CD8-positive, alpha-beta memory T cell (primary cell): ENCODE measurements at places on chromosomes 1 and 21. TPM values are rescaled to one million over a fixed set of nuclear protein-coding genes. Genes with fewer than 3 reads are reported as not detected.

- DNase-seq = no peak
Observed at GRCh38 chr1:201183753-201184152, 6.9 kb upstream of the IGFN1 start.

DNA sequence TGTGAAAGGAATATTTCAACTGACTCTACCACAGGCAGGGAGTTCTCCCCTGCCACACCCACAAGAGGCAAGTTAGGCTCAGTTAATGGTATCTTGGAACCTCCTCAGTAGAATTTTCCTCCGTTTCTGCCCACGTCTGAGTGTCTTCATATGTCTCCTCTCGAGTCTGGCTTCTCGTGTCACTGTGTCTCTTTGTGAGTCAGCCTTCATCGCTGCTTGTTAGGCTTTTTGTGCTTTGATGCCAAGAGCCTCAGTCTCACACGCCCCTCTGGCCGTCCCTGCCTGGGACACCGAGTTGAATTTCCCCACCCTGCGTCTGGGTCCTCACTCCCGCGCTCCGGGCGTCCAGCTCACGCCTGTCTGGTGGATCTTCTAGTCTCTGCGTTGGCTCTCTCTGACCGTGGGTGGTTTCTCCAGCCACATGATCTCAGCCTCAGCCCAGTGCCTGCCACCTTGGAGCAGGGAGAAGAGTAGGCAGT is 125.7 kb upstream of the GADD45A start:
- DNase-seq = no peak

DNA sequence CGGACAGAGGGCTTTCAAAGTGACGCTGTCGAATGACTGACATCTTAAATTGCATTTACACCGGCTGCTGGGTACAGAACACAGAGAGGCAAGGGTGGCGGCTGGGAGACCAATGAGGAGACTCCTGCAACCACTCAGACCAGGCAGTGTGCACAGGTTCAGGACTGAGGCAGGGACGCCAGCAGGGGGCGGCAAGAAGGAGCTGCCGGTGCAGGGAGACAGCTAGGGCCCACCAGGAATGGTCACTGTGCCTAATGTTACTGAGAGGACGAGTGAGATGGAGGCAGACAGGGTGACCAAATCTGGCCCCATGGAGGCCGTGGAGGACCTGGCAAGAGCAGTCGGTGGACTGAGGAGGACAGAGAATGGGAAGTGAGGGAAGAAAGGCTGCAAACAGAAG is 23.5 kb downstream of the GLIS1 start:
- no peak for DNase-seq

DNA sequence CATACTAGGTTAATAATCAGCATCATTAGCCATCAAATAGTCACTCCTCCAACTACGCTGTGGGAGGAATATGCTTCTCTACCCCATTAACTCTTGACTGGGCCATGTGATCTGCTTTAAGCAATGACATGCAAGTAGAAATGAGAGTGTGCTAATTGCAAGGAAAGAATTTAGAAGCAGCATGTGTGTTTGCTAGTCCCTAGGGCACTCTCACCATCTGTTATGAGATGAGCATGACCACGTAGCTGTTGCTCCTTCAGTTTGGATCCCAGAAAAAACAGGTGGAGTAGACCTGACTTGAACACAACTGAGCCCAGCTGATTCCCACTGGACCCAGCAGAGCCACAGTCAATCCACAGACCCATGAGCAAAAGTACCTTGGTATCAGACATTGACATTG is 19.7 kb upstream of the RGS7 start:
- no peak for DNase-seq

DNA sequence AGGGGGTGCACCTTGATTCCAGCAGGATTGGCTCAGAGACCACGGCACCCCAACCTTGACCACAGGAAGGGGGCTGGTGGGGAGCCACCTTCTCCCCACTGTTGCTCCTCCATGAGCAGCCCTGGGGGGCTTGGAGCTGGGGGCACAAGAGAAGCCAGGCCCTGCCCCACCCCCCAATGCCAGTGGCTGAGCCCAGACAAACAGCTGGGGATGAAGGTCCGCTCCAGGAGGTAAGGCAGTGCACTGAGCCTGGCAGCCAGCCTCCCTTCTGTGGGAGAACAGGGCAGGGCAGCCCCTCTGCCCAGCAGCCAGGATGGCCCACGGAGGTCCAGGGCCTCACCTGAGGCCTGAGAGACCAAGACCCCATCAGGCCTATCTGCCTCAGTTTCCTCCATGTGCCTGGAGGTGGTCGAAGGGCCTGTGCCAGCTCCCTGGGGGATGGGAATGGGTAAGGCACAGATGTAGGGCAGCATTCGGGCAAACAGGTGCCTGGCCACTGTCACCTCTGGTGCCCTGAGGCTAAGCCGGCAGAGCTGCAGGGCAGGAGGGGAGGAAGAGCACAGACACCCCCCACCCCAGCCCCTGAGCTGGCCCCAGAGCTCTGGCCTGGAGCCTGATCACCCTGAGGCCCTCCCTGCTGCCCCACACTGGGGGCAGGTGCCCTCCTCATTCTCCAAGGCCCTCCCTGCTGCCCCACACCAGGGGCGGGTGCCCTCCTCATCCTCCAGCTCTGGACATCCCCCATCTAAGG is 7.1 kb downstream of the ITGB2 start:
- no peak for DNase-seq

- DNase-seq = peak; percentile 72
Observed at GRCh38 chr1:37682334-37682987, 9.9 kb upstream of the CDCA8 start.

GRCh38 chr1:31159323-31159722 is 80.4 kb downstream of the NKAIN1 start:
- no peak for DNase-seq

- DNase-seq = no peak
Observed at GRCh38 chr1:241770115-241770514, 77.9 kb upstream of the EXO1 start.

- DNase-seq = no peak
Observed at GRCh38 chr21:14988760-14989159, 76.0 kb downstream of the NRIP1 start.

- DNase-seq = no peak
Observed at GRCh38 chr1:153888533-153888932, 34.2 kb downstream of the GATAD2B start.

DNA sequence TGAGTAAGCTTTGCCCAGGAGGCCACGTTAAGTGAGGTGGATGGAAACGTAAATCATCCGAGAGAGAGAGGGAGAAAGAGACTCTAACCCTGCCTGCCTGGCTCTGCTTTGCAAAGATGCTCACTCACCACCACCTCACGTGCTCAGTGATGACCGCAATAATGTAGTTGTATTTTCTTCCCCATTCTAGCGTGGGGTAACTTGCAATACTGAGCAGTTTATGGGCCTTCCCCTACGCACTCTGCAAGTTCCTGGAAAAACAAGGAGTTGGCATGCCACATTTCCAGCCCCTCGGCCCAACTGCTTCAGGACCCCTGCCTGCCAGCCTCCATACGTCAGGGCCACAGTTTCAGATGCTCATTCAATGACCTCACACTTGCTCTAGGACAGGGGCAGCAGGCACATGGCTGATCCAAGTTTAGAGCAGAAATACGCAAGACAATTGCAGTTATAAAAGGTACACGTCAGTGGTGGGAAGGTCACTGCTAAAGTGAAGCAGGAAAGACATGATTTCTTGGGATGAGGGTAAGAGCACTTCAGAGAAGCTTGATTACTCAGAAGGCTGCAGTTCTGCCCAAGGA is 112.5 kb upstream of the RAB4A start:
- DNase-seq = no peak

- DNase-seq = no peak
Observed at GRCh38 chr1:99601208-99601607, 44.7 kb upstream of the PALMD start.

DNA sequence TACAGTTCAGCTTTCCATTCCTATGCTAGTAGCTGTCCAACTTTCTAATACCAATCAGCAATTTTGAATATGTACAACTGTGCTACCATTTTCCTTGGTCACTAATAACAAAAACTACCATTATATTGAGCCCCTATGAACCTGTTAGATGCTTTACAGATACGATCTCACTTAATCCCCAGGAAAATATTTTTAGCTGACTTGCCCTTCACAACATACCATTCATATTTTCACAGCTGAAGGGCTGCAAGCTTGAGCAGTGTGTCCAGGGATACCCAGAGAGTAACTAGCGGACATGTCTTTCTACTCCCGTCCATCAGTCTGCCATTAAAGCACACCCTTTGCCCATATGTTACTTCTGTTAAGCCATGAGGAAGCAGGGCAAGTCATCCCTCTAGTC is 140.5 kb downstream of the SPATA46 start:
- DNase-seq = no peak

- no peak for DNase-seq
Observed at GRCh38 chr1:102262994-102263393, 266.3 kb upstream of the OLFM3 start.

DNA sequence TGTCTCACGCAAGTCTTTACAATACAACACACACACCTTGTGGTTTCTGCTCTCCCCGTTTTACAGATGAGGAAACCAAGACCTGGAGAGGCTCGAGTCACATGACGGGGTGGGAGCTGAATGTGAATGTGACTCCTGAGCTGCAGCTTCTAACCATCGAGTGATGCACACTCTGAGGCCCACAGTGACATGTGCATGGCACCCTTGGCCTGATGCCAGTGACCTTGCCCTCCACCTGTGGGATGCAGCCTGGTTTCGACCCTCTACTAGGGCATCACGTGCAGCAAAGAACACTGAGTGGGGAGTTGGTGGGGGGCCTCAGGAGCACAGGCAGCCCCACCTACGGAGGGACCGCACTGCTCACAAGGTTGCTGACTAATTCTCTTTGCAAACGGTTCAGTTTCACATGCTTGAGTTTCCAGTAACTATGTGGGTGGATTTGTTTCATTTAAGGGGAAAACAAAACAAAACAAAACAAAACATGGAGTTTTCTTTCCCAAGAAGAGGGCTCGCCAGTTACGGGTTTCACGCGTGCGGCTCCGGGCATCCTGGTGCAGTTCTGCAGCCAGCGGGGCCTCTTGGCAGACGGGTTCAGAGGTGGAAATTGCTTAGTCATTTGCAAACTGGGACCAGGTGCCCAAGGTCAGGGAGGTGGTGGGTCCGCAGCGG is 22.9 kb downstream of the SPSB1 start:
- DNase-seq = no peak

DNA sequence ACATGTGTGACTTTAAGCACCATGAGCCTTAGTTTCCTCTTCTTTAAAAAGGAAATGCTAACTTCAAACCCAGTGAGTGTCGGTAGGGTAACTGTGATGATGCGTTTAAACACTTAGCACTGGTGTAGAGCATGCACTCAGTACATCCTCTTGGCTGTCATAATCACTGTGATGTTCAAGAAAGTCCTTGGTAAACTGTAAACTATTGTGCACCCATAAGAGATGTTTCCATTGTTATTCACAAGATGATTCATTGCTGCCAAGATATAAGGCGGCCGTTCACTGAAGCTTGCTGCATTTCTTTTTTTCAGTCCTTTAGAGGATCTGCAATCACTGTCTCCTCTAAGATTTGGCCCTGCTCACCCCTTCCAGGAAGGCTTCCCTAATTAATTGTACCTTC is 61.8 kb upstream of the DAB1 start:
- no peak for DNase-seq

GRCh38 chr1:204242920-204243319 is 29.1 kb upstream of the GOLT1A start:
- no peak for DNase-seq

DNA sequence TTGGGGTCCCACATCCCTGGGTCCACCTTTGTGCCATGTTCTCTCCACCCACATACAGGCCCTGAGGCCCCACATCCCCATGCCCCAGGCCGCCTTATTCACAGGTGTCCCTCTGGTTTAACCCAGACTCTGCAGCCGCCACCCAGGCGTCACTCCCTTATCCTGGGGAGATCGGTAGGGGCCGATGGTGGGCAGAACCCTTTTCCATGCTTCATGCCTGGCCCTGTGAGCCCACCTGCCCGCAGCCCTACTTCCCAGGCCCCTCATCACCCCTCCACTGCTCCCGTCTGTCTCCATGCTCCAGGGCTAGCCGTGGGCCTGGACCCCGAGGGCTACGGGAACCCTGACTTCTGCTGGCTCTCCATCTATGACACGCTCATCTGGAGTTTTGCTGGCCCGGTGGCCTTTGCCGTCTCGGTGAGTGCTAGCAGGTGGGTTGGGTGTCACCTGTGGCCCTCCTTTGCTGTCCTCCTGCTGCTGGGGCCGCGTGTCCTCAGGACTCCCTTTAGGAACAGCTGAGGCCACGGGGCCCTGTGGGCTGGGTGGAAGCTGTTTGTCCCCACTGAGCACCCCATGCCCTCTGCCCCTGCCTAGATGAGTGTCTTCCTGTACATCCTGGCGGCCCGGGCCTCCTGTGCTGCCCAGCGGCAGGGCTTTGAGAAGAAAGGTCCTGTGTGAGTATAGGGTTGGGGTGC is 12.2 kb downstream of the PSRC1 start:
- no peak for DNase-seq

DNA sequence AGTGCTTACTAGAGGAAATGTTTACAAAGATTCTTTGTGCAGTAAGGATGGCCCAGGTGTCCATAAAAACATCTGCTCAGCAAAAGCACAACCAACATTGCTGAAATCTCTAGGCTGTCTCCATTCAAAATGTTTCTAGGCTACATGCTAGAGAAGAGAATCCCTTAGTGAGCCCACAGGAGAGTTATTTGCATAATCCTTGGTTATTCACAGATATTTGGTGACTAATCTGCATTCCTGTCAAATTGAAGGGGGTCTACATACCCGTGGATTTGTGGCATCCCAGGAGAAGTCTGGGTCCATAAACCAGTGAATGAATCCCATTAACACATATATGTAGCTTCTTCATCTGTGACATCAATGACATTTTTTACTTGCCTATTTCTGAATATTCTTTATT is 261.3 kb upstream of the ESRRG start:
- no peak for DNase-seq

- no peak for DNase-seq
Observed at GRCh38 chr1:20846461-20847374, 59.6 kb upstream of the HP1BP3 start.

- DNase-seq = no peak
Observed at GRCh38 chr1:51316113-51316845, 14.1 kb downstream of the TTC39A start.

- no peak for DNase-seq
Observed at GRCh38 chr1:58063095-58063494, 483.4 kb downstream of the OMA1 start.

- no peak for DNase-seq
Observed at GRCh38 chr1:41500378-41500777, 15.9 kb upstream of the EDN2 start.

Gene GJC2
- total RNA-seq = 0.57 TPM

Gene CDK18
- 1.6 TPM for total RNA-seq

Gene MATN1
- total RNA-seq = 0.91 TPM

Gene MIXL1
- not detected for total RNA-seq

Gene GPR25
- total RNA-seq = 0.18 TPM

Gene SMCP
- total RNA-seq = not detected

Gene PDZK1IP1
- total RNA-seq = not detected

Gene KCNE1
- 0.11 TPM for total RNA-seq

Gene NDUFS2
- 97.1 TPM for total RNA-seq

Gene CFHR1
- not detected for total RNA-seq

Gene OR6N1
- total RNA-seq = not detected

Gene RGL1
- total RNA-seq = 3.3 TPM
